ENCODE measurements at places on chromosomes 3 and 15.

- DNase-seq = no peak
These were observed 50.0 kb downstream of the CYP19A1 start for GRCh38 chr15:51288143-51289065.

DNA sequence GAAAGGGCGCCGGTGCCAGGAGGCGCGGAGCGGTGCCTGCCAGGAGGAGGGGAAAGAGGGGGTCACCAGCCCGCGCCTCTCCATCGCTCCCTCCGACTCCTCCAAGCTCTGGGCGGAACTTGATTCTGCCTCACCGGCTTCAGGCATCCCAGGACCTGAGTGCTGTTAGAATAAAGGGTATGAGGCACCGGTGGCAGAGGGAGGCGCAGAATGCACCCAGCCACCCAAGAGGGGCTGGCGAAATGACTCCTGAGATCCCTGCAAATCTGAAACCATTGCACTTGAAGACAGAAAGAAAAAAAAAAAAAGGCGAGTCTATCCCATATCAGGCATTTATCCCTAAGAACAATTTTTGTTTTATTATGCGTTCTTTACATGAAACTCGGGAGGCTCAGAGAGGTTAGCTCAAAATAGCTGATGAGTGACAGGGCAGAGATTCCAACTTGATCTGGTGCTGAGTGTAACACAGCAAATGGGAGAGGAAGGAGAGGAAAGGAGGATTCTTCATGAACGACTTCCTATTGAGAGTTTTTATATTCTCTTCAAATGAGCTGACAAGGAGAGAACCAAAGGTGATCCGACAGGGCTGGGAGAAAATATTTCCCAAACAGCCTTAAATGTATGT, 157.0 kb upstream of the FRMD4B start:
- DNase-seq = no peak

GRCh38 chr15:76312540-76313174, 1.4 kb upstream of the ETFA start:
- no peak for DNase-seq

- DNase-seq = no peak
These were observed 189.4 kb downstream of the PTPRG start for GRCh38 chr3:61750766-61751165.

GRCh38 chr3:179324270-179324754, 1.5 kb downstream of the ZNF639 start:
- no peak for DNase-seq

DNA sequence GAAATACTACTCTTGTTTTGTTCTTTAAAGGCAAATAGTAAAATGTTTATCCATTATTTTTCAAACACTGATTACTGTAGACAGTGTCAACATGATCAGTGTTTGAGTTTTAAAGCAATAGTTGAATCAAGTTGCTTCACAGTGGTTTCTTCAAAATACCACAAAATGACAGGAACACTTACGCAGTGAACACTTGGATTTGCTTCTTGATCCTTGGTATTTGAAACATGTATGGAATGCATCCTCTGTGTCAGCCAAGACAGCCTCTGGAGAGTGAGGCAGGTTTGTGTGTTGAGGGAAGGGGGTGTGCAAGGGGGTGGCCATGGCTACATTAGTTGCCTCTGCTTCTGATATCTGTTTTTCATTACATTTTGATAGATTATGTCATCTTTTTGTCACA, 413.0 kb downstream of the RBMS3 start:
- DNase-seq = peak; percentile 91

- DNase-seq = peak; percentile 54
These were observed 9.9 kb upstream of the CCDC54 start for GRCh38 chr3:107367353-107367752.

DNA sequence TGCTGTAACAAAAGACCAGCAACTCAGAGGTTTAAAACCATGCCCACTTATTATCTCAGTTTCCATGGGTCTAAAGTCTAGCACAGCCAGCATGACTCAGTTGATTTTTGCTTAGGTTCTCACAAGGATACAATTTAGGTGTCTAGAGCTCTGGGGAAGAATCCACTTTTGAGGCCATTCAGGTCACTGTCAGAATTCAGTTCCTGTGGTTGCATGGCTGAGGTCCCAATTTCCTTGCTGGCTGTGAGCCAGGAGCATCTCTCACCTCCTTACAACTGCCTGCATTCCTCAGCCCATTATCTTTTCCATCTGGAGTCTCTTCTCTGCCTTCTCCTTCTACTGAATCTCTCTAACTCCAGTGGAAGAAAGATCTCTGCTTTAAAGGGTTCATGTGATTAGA, 240.5 kb upstream of the CFAP20DC start:
- DNase-seq = no peak

- DNase-seq = no peak
These were observed 186.7 kb upstream of the WNT5A start for GRCh38 chr3:55673764-55674163.

DNA sequence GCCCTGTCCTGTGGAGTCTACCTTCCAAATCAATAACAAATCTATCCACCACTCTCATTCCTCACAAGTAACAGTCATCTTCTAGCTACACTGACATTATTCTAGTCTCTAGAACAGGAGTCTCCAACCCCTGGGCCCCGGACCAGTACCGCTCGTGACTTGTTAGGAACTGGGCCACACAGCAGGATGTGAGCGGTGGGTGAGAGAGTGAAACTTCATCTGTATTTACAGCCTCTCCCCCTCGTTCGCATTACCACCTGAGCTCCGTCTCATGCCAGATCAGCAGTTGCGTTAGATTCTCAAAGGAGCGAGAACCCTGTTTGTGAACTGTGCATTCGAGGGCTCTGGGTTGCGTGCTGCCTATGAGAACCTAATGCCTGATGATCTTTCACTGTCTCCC, 31.9 kb downstream of the ROBO2 start:
- DNase-seq = no peak

GRCh38 chr3:50551681-50552435, 15.7 kb downstream of the C3orf18 start:
- no peak for DNase-seq

GRCh38 chr3:159038405-159038804, 236.6 kb downstream of the MFSD1 start:
- no peak for DNase-seq

GRCh38 chr15:100687582-100688141, 85.3 kb downstream of the ASB7 start:
- DNase-seq = no peak

DNA sequence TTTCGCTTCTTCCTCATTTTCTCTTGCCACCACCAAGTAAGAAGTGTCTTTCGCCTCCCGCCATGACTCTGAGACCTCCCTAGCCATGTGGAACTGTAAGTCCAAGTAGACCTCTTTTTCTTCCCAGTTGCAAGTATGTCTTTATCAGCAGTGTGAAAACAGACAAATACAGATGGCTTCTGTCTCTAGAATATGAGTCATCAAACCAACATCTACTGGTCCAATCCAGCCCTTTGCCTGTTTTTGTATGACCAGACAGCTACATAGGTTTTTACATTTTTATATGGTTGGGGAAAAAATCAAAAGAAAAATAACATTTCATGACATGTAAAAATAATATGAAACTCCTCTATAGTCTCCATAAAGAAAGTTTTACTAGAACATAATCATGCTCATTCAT, 118.7 kb upstream of the PTPRG start:
- DNase-seq = no peak

DNA sequence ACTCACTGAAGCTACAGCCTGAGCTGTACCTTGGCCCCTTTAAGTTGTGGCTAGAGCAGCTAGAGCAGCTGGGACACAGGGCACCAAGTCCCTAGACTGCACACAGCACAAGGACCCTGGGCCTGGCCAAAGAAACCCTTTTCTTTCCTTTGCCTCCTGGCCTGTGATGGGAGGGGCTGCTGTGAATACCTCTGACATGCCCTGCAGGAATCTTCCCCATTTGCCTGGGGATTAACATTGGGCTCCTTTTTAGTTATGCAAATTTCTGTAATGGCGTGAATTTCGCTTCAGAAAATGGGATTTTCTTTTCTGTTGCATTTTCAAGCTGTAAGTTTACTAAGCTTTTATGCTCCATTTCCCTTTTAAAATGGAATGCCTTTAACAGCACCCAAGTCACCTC, 611.2 kb upstream of the ARPP21 start:
- DNase-seq = no peak

DNA sequence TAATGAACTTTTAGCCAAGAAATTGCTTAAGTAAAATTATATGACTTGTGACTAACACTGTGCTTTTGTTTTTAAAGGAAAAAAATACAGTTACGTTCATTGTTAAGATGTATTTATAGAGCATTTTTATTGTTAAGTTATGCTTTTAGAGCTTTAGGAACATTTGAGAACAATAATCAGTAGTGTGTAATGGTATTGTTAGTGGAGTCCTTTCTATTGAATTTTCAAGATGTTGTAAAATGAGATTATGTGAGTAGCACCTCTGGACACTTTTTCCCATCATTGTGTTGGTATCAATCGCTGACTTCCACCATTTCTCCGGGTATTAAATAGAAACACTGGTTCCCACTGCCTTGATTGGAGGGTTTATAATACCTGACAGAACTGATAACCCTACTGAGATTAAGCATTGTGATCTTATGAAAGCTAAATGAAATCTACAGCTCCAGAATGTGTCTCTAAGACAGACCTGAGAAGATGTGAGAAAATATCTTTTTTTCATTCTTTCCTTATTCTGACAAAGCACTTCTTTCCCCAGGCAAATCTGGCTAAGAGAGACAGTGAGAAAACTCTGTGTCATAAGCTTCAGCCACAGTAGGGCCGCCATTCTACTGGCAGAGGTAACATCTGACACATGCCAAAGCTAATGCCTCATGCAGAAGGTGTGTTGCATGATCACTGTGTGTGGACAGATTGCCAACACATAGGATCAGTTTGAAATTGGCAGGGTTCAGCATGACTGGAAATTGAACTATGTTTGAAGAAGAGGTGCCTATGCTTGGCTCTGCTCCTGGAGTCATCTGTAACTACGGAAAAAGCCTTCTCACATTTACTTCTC, 610.8 kb downstream of the MECOM start:
- no peak for DNase-seq

- DNase-seq = no peak
These were observed 80.0 kb downstream of the AAGAB start for GRCh38 chr15:67174446-67174845.

GRCh38 chr3:40299721-40300335, 9.7 kb upstream of the EIF1B start:
- no peak for DNase-seq

DNA sequence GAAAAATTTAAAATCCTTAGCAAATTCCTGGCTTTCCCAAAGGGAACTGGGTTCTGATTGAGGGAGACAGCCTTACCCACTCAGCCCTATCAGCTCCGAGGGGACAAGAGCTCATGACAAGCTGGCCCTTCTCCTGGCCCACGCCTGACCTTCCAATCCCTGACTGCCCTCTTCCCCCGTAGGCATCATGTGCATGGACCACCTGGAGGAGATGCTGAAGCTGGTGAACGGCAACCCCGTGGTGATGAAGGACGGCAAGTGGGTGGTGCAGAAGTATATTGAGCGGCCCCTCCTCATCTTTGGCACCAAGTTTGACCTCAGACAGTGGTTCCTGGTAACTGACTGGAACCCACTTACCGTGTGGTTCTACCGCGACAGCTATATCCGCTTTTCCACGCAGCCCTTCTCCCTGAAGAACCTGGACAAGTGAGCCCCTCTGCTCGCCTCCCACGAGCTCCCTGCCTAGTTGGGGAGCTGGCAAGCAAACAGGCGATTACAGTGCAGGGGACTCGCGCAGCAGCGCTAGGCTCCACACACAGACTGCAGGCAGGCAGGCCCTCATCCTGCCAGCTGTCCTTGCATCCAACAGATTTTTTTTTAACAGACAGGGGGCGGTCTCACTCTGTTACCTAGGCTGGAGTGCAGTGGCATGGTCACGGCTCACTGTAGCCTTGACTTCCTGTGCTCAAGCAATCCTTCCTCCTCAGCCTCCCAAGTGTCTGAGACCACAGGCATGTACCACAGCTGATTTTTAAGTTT, 16.8 kb downstream of the RPUSD3 start:
- no peak for DNase-seq

GRCh38 chr3:120299403-120299802, 14.4 kb upstream of the GPR156 start:
- DNase-seq = no peak

DNA sequence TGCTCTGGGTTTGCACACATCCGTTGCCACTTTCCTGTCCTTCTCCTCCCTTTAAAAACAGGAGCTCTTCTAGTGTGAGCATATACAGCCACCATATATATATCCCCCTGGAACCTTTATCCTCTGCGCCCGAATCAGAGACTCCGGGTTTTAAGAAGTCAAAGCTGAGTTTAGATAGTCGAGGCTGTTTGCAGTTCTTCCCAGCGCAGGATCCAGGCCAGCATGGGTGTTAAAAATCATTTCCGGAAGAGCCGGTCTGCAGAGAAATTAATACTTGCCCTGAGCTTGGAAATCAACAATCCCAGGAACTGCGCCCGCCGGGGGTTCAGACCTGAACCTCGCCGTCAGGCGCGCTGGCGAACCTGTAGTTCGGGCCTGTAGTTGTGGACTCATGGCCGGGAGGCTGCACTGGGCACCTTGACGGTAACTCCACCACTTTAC, 2.3 kb downstream of the SHOX2 start:
- DNase-seq = no peak

DNA sequence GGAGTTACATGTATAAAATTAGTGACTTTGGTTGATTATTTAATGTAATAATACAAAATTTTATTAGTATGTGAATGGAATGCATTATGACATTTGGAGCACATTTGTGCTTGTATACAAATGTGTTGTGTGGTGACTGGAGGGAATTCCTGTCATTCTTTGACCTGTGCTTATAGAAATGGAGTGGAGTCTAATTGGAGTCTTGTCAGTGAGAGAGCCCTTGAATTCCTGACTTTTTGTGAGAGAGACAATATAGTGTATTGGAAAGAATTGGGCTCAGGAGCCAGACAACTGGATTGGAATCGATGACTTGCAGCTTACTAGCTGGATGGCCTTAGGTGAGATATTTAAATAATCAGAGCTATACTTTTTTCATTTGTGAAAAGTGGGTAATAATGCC, 9.4 kb downstream of the TCF12 start:
- DNase-seq = no peak

Measured in non-pigmented ciliary epithelial cell (primary cell).